ENCODE measurements at places on chromosomes 2 and 18. TPM values are rescaled to one million over a fixed set of nuclear protein-coding genes. Genes with fewer than 3 reads are reported as not detected.
A peak's percentile ranks its signal among the peaks of the same experiment; 100 is the strongest.

COLEC11 gene
- 31.0 TPM for total RNA-seq

ZAP70 gene
- total RNA-seq, result 1.4 TPM

RTKN gene
- total RNA-seq, result 98.0 TPM

CCL20 gene
- total RNA-seq, result 1.0 TPM

LDLRAD4 gene
- 15.6 TPM for total RNA-seq

MZT2B gene
- 98.2 TPM for total RNA-seq

AP1S3 gene
- total RNA-seq, result 3.8 TPM

GRCh38 chr2:236180831-236181453 is 12.8 kb upstream of the GBX2 start:
- no peaks in the 10 kb centered on the region for H3K36me3 ChIP-seq
- H3K27me3 ChIP-seq, result no peaks in the 10 kb centered on the region
- no peak overlapping the region for H3K27ac ChIP-seq
- H3K4me1 ChIP-seq, result peaks cover 11% of the 10 kb centered on the region
- peak; percentile 62 for DNase-seq
- H3K4me3 ChIP-seq, result no peak overlapping the region

GRCh38 chr18:62258093-62258492 is 67.0 kb upstream of the TNFRSF11A start:
- H3K27me3 ChIP-seq, result no peaks in the 10 kb centered on the region
- no peak overlapping the region for H3K27ac ChIP-seq

- no peaks in the 10 kb centered on the region for H3K4me1 ChIP-seq
- no peak for DNase-seq
- H3K36me3 ChIP-seq, result no peaks in the 10 kb centered on the region
- no peaks in the 10 kb centered on the region for H3K27me3 ChIP-seq
- H3K4me3 ChIP-seq, result no peak overlapping the region
Measured at GRCh38 chr2:129812071-129812470, 167.4 kb upstream of the RAB6C start.

DNA sequence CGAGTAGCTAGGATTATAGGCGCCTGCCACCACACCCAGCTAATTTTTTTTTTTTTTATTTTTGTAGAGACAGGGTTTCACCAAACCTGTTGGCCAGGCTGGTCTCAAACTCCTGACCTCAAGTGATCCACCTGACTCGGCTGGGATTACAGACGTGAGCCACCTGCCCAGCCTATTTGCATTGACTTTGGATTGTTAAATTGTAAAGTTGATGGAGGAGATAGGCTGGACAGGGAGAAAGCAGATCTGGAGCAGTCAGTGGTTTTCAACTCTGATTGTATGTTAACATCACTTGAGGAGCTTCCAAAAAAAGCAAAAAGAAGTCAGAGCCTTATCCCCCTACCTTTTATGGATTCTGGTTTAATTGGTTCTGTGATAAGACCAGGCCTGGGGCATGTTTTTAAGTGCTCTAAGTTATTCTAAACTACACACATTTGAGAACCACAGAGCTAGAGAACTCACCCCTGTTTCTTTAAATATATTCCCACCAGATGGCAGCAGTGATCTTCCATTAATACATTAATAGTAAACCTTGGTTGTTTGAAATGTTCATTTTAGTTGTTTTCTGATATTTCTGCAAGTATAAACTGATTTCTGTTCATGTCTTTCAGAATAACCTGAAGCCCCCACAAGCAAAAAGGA is 7.5 kb downstream of the C2orf49 start:
- H3K36me3 ChIP-seq, result peaks cover 50% of the 10 kb centered on the region
- H3K4me3 ChIP-seq, result no peak overlapping the region
- H3K27me3 ChIP-seq, result no peaks in the 10 kb centered on the region
- H3K4me1 ChIP-seq, result no peaks in the 10 kb centered on the region
- H3K27ac ChIP-seq, result no peak overlapping the region

- no peaks in the 10 kb centered on the region for H3K27me3 ChIP-seq
- DNase-seq, result no peak
- H3K4me1 ChIP-seq, result no peaks in the 10 kb centered on the region
- H3K27ac ChIP-seq, result no peak overlapping the region
Measured at GRCh38 chr2:60104514-60105505, 448.6 kb downstream of the BCL11A start.

- peaks cover 15% of the 10 kb centered on the region for H3K27me3 ChIP-seq
- no peak overlapping the region for H3K27ac ChIP-seq
Measured at GRCh38 chr2:176648700-176649297, 379.6 kb downstream of the MTX2 start.

DNA sequence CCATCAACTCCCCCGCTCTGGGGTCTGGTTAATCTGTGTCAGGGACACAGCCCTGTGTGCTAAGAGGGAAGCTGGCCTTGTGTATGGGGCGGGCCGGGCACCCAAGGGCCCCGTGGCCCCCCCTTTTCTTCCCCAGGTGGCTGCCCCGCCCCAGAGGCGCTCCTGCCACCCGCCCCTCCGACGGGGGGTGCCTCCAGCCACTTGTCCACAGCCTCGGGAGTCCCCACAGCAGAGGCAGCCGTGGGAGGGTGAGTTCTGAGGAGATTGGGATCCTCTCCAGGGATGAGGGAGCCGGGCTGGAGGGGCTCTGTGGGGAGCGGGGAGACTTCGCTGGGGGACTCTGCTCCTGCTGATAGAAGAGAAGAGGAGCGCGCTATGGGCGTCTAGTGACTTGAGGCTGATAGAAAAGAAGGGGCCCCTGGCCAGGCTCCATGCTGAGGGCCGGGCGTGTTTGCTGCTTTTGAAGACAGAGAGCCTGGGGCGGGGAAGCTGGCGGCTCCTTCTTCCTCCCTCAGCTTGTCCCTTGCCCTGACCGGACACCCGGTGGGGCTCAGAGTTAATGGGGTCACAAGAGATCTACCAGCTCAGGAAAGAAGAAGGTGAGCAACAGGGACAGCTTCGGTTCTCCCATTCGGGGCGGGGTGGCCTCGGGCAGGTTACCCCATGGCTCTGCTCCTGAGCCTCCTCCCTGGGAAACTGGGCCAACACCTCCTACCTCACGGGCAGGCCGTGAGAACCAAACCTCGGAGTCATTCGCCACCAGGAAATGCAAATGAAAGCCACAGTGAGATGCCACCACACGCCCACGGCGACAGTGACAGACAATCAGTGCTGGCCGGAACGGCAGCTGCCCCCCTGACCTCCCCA is 89.4 kb upstream of the TAF1B start:
- H3K27me3 ChIP-seq, result peaks cover 2% of the 10 kb centered on the region
- DNase-seq, result no peak
- no peak overlapping the region for H3K27ac ChIP-seq
- H3K36me3 ChIP-seq, result no peaks in the 10 kb centered on the region
- H3K4me3 ChIP-seq, result no peak overlapping the region

Measured in liver (tissue), 10 donors.